GOT3 (cell line): ENCODE measurements at places on chromosomes 5 and 9.

DNA sequence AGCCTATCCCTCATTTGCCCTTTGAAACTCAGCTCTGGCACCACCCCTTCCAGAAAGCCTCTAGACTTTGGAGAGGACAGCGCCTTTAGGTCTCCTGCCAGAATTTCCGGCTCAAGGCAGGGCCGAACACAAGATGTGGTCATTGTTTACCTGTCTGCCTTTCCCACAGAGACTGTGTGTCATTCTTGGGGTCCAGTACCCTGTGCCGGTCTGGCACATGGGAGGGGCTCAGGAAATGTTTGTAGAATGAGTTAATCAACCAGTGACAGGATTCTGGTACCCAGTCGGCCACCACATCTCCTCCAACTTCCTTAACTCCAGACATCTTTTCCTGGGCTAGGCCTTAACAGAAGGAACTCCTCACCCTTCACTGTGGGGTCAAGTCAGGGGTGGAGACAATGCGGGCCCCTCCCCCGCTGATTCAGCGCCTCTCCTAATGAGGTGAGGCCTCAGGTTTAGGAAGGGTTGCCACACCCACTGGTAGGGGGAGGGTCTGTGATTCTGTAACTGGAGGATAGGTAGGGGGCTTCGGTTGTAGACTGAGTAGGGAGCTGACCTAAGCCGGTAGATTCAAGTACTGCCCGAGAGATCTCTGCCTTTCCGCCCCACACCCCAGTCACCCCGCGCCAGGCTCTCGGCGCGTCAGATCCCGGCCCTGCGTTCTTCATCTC lies 29.3 kb downstream of the PCDH1 start:
- no peak for DNase-seq

DNA sequence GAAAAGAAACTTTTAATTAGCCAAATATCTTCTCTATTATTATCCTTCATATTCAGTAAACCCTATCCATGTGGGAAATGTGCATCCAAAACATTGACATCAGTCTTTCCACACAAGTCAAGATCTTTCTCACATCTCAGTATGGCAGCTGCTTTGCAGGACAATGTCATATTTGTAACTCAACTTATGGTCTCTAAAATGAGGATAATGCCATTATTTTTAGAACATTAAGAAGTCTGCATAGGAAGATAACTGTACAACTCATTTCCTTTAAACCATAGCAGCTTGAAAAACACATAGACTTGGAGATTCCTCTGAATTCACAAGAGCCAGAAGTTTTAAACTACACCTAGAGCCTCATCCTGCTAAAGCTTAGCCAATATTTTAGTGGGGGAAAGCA lies 43.7 kb downstream of the MCTP1 start:
- DNase-seq, result no peak

GRCh38 chr9:75775966-75776691 lies 114.3 kb upstream of the PCSK5 start:
- no peak for DNase-seq

DNA sequence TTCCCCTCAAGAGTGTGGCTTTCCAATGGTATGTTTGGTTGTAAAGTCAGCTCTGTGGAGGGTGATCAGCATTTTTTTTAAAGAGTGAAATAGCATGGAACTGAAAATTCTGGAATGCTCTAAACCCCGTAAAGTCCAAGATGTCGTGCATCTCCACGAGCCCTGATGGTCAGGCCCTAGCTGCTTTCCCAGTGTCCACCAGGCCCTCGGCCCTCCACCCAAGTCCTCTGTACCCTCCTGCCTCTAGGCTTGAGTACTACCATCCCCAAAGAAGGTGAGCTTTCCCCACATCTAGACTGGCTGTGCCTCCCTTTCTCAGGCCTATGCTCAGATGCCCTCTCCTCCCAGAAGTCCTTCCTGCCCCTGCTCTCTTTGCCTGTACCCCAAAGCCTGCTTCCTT lies 280.3 kb downstream of the GADD45G start:
- no peak for DNase-seq
